Activated naive CD8-positive, alpha-beta T cell treated with anti-CD3 and anti-CD28 coated beads, Interleukin-2, amount 50 U/mL, for 16 hours (primary cell): ENCODE measurements at places on chromosomes 6 and 20.

DNA sequence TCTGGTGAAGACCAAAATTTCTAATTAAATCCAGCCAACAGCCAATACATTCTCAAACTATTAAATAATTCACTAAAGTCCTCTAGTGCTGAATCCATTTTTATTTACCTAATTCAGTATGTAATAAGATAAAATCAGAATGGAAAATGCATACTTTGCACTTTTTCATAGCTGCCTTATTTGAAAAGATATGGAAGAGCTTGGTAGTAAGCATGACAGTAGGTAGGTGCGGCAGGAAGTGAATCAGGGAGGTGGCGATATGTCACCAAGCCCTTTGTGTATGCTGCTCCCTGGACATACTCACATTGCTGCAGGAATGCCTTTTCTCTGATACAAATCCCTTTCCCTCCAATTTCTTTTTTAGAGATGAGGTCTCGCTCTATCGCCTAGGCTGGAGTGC, 10.2 kb upstream of the TGM3 start:
- no peak for DNase-seq

GRCh38 chr6:36703081-36703606, 5.5 kb downstream of the RAB44 start:
- no peak for DNase-seq

GRCh38 chr6:101851911-101852310, 458.4 kb downstream of the GRIK2 start:
- DNase-seq = no peak

DNA sequence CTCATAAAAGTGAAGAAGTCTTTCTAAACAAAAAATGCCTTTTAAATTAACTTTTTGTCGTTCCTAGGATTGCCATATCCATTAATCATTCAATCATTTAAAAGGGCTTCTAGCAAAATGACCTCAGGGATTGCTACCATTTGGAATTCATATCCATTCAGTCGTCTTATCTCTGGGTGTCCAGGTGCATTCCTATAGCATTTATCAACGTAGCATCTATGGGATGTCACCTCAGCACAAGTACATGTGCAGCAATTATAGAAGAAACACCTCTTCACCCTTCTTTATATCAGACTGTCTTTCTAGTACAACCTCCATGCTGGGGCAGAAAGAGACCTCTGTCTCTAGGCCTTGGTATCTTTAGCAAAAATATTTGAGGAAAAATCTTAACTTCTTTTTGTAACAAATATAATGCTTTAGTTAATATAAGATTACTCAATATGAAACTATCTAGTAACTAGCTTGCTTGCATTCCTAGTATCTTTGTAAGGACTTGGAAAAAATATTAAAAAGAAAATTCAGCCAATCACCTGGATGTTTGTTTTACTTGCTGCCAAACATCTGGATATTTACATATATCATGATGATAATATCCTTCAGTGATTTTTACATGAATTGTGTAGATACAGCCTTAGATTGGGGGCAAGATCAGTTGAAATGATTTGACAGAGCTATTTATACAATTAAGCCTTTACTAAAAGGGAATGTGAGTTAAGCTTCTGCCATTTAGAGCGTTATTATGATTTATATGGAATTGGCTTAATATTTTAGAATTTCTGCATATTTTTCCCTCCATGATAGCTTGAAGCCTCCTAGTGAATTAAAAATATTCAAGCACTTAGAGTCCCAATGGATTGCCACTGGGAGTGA, 356.8 kb downstream of the HDGFL1 start:
- DNase-seq = no peak
